ENCODE measurements at places on chromosomes 6 and 20.

GRCh38 chr6:116766506-116767176, 1.1 kb upstream of the FAM162B start:
- DNase-seq = no peak

- no peak for DNase-seq
Observed at GRCh38 chr20:56845546-56846086, 216.5 kb downstream of the TFAP2C start.

- DNase-seq = no peak
Observed at GRCh38 chr20:41902346-41902745, 284.2 kb upstream of the CHD6 start.

DNA sequence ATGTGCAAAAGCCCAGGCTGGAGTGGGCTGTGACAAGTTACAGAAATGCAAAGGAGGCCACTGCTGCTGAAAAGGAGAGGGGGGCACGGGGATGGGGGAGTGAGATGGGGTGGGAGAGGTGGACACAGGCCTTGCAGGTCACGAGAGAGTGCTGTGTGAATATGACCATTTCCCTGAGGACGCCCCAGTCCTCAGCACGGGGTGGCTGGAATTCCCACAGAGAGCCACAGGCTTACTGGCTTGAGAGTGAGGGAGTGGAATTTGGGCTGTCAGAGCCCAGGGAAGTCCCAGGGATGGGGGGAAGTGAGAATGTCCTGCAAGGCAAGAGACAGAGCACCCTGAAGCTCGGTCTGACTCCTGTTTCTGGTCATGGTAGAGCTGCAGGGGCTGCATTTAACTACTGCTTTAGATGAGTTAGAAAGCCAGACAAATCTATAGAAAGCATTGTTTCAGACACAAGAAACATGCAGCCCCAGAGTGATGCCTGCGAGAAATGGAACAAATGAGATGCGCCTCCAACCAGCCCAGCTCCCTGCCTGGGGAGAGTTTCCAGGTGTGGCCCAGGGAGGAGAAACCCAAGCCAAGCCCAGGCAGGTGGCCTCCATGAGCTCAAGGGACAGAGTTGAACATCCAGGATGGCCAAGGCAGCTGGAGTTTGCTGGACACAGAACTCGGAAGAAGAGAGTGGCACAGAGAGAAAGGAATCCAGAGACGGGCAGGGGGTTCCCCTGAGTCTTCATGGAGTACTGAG, 30.5 kb downstream of the NPEPL1 start:
- no peak for DNase-seq

GRCh38 chr6:110034667-110035036, 56.5 kb downstream of the GPR6 start:
- no peak for DNase-seq

GRCh38 chr6:167906899-167907298, 80.2 kb downstream of the AFDN start:
- DNase-seq = no peak

- no peak for DNase-seq
Observed at GRCh38 chr6:102928109-102928508, 1534.6 kb downstream of the GRIK2 start.

DNA sequence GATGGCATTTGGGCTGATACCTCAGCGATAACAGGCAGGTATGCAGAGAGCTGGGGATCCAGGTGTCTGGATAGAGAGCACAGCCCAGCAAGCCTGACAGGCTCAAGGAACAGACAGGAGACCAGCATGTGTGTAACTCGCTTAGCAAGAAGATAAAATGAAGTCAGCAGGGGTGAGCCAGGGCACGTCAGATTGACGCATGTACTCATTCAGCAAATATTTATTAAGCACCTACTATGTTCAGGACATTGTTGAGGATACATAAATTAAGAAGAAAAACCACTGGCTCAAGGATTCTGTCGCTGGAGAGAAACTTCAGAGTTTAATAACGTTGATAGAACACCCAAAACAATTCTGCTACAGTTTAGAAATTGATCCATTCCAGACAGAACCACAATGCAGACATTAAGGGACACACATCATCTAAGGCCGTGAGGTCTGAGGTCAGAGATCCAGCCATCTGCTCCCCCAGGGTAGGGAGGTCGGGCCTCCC, 1.0 kb upstream of the DUSP22 start:
- DNase-seq = no peak

GRCh38 chr6:111591370-111591900, 14.2 kb downstream of the TRAF3IP2 start:
- DNase-seq = no peak

- DNase-seq = no peak
Observed at GRCh38 chr6:119274197-119274595, 75.4 kb downstream of the MAN1A1 start.

- no peak for DNase-seq
Observed at GRCh38 chr6:140036196-140036595, 661.7 kb upstream of the CITED2 start.

GRCh38 chr20:58981628-58982364, 740 bp downstream of the NELFCD start:
- no peak for DNase-seq

DNA sequence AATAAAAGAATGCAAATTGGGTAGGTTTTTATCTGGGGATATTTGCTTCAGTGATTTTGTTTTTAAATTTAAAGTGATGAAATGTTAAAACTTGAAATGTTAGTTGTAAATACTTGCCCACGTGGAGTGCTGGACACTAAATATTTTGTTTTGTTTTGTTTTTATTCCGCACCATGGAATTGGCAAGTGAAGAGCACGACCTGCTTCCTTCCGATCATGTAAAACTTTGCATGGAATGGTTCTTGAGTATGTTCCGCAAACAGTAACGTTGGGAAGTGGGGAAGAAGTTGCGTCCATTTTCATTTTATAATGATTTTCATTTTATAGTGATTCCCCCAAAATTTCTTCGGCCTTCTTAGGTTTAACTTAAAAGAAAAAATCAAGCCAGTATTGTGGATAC, 765 bp downstream of the IRAK1BP1 start:
- DNase-seq = no peak

DNA sequence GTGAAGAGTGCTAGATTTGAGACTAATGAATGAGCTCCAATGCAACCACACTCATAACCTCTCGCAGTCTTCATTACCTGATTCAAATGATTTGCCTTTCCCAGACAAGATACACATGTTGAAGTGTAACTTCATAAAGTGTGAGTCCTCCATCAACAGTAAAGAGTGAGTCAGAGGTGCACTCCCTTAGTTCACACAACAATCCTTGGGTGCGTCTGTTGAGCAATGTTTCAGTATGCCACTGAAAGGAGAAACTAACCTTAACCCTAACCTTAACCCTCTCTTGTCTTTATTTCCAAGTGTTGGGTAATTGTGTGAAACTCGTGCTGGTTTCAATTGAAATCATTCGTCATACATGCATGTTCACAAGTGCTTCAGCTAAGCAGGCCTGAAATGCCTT, 21.0 kb upstream of the RIN2 start:
- no peak for DNase-seq

DNA sequence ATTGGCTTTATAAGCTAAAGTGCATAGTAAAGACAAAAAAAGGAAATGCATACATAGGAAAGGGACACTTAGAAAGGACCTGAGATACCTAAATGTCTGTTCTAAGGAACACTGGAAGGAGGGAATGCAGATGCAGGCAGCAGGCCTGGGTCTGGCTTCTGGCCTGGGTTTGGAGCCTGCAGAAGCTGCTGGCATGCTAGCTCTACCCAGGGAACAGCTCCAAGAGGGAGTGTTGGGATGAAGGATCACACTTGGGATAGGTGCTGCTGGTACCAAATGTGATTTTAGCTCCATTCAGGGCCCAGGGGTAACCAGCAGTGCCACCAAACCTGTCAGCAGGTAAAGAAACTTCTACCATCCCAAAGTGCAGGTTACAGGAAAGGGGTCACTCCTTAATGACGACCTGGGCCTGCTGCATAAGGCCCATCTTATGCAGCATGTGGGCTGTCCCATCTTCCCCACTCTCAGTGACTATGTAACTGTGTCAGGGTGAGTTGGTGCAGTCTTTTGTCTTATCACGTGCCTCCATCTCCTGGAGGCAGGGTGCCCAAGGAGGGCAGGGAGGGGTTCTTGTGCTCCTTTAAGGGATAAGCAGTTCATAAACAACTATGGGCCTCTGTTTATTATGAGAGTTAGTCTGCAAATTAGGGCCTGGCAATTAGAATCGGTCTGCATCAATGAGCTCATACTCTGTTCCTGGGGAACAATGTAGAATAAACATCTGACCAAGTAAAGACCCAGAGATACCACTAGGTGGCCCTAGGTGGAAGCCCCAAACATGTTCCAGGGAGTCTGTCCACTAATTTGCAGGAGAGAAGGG, 26.9 kb downstream of the DDX27 start:
- no peak for DNase-seq

- no peak for DNase-seq
Observed at GRCh38 chr20:2217857-2218539, 77.8 kb upstream of the TGM3 start.

DNA sequence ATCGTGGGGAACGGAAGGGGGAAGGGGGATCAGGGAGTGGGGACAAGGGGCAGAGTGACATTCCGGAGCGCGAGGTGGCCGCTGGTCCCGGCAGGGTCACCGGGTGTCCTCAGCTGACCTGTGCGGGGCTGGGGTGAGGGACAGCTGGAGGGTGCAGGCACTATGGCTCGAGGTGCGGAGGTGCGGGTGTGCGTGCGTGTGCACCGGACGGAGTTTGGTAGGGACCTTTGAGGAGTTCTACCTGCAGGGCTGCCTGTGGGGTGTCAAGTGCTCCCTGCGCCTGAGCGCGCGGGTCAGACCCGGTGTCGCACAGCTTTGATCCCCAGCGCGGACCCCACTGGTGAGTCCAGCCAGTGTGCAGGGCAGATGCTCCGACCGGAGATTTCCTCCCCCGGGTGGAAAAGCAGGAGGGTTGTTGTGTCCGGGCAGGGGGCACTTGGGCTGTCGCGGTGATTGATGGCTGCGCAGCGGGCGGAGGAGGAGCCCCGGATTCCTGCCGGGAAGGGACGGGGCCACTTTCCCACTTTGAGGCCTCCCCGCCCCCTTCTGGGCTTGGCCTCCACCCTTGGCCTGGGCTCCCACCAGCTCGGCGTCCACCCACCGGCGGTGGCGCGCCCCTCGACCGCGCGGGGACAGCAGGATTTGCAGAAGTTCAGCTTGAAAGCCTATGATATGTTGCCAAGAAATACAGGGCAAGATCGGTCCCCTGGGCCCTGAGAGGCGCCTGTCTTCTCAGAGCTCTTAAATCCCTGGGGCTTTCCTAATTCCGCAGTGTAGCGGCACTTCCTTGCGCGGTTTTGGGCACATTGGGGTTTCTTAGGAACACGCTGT, 658 bp downstream of the RIN2 start:
- no peak for DNase-seq

GRCh38 chr6:53258774-53259155, 90.0 kb downstream of the ELOVL5 start:
- DNase-seq = no peak

- DNase-seq = no peak
Observed at GRCh38 chr6:166277018-166277417, 31.2 kb downstream of the PRR18 start.

DNA sequence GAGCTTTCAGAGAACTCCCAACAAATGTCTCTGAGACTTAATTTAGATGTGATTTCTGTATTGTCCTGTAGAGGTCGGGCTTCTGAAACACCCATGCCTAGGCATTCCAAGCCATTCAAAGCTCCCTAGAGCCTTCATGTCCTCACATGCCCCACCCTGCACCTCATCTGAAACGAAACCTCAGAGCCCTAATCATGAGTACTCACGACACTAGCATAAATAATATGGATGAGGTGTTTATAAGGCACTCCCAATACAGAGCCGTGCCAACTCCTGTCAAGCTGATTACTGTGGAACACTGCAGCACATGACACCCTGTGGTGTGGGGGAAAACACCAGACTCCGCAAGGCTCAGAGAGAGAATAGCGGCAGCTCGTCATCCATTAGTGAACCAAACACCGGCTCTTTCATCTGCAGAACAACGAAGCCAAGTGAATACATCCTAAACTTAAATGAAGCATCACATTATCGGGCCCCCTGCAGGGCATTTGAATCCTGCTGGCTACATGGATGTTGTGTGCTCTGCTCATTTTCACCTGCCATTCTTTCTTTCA, 83.8 kb downstream of the FNDC1 start:
- no peak for DNase-seq

DNA sequence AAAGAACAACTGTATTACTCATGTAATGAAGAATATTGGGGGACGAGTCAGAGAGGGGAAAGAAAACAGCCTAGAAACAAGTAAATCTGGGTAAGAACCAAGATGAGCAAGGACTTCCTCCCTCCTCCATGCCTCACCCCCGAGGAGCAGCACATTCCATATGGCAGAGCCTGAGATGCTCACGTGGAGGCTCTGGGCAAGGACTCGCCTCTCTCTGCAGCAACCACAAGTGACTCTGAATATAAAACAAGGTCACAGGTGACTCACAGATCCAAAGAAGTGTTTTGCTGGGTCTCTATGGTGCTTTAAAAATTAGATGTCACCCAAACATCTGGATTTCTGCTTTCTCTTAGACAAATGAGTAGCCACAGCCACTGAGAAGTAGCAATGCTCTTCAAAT, 453.0 kb upstream of the SULF2 start:
- DNase-seq = no peak

DNA sequence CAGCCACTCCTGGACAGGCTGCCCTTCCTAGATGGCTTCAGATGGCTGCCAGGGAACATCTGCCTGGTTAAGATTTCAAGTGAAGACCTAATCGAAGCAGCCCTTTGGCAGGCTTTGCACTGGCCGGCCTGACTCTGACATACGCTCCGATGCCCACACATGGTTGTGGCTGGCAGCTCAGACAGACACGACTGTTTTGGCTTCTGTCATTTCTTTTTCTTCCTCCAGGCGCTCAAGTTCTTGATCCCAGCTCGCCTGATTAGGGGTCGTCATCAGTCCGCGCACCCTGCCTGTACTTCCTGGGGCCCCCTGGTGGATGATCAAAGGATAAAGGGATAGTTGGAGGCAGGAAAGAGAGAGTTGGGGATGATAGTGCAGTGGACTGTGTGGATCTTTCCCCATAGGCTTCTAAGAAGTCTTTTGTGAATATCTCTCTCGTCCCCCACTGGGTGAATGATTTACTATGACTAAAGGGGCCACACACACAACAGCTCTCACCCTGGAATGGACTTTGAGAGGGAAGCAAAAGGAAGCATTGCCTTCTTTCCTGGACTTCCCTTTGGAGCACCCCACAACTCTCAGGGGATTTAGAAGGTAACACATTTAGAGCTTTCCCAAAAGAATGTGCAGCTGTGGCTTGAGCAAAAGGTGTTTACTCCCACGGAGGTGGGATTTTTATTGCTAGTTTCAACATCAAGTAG, 21.4 kb upstream of the TRAM2 start:
- no peak for DNase-seq
